Stomach (tissue), 19 donors: ENCODE measurements at places on chromosomes 3 and 15.

DNA sequence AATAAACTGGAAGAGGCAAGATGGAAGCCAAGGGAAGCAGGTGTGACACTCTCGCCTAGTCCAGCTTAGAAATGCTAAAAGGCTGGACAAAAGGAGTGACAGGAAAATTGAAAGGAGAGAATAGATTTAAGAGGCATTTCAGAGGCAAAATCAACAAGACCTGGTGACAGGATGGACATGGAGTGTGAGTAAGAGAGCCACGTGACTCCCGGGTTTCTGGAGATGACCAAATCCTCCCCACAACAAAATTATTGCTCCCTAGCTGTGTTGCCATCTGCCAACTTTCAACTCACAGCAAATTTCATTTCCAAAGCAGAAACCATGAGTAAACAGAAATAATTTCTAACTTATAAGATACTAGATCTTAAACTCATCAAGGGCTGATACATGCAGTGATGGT, 52.6 kb downstream of the MTHFS start:
- DNase-seq, result no peak

DNA sequence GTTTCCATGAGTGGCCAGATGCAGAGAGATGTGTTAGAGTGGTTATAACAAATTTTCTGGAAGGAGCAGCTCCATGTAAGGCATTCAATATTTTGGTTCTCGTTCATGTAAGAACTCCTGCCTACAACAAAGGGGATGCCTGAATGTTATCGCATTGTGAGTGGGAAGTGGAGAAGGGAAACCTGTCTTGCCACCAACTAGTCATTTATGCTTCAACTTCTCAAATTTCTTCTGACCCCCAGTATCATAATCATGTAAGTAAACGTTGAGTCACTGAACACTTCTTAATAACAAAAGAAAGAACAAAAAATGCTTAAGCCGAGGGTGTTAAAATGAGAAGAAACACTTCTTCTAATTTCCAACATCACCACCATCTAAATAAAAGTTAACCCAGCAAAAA, 62.0 kb upstream of the MRPL3 start:
- no peak for DNase-seq

GRCh38 chr3:170012683-170013400, 25.0 kb upstream of the GPR160 start:
- no peak for DNase-seq

DNA sequence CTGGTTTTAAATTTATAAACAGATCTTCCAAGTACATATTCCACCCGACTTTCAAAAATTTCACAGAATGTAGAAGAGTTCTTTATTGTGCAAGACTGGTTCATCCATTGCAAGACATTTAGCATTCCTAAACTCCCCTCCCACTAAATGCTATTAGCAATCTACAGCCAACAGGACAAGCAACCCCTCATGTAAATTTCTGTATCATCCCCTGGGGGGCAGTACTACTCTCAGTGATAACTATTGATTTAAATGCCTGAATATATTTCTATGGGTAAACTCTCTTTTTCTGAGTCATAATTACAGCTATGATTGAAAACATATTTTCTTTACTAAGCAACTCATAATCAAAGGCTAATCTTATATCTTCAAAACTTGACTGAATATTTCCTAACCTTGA, 10.7 kb upstream of the SLC15A2 start:
- peak; percentile 12 for DNase-seq

DNA sequence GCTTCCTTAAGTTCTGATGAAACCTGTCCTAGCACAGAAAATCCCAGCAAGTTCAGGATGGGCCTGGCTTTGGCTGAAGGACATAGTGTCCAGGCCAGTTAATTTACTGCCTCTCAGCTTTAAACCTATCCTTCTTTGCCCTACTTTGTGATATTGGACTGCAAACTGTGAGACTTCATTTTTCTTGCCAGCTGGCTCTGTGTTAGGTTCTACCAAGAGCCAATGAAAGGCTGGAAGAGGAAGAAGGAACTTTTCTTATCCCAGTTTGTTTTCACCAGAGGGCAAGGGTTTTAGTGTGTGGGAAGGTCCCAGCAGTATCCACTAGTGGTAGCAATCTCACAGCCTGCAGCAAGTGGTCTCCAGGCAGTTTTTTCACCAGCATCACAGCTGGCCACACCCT, 18.2 kb downstream of the DCUN1D1 start:
- DNase-seq, result no peak

DNA sequence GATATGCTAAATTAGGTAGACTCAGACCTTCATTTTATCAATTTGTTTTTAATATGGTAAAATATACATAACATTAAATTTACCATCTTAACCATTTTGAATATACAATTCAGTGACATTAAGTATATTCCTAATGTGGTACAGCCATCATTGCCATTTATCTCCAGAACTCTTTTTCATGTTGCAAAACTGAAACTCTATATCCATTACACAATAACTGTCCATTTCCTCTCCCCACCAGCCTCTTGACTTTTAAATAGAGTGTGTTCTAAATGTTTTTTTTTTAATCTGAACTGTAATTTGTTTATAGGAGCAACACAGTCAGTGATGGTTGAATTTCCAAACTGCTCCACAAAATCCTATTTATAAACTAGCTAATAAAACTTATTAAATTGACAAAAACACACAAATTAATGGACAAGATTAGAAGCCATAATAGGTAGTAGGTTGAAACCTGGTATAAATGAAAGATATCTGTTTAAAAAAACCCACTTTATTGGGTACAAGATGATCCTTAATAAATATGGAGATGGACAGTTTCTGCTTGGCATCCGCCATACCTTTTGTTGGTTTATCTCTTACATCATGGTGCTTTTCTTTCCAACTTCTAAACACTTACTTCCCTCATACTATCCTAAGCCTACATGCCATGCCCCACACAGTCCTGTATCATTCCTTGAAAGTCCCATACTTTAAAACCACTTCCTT, 142.4 kb downstream of the ZPLD1 start:
- DNase-seq, result no peak

GRCh38 chr3:71504250-71505036, 79.1 kb downstream of the FOXP1 start:
- no peak for DNase-seq

DNA sequence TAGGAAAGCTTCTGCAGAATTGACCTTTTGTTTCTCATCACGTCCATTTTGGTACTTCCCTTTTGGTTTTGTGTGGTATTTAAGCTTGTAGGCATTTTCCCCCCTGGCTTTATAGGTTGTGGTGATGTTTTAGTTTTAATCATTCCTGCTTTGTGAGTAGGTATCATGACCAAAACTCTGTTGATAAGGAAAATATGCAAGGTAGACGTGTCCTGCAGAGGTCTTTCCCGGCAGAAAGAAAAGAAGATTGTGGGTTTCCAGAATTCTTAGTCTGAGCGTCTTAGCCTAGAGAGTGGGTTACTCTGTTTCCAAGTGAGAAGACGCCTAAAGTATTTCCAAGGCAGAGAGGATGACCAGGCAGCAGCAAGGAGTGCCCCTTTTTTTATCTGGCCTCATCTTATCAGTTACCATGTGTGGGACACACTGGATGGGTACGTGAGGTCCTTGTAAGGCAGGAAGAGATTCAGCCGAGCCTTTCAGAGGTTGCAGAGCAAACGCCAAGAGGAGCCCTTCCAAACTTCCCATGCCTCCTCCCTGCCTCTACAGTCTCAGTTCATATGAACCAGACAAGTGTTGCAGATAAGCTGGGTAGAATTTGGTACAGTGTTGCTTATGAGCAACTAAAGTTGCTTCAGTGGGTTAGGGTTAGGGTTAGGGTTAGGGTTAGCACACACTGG, 58.8 kb downstream of the ARNT2 start:
- DNase-seq, result no peak

- DNase-seq, result peak; percentile 22
Observed at GRCh38 chr15:40239693-40240618, 1.1 kb downstream of the PAK6 start.

DNA sequence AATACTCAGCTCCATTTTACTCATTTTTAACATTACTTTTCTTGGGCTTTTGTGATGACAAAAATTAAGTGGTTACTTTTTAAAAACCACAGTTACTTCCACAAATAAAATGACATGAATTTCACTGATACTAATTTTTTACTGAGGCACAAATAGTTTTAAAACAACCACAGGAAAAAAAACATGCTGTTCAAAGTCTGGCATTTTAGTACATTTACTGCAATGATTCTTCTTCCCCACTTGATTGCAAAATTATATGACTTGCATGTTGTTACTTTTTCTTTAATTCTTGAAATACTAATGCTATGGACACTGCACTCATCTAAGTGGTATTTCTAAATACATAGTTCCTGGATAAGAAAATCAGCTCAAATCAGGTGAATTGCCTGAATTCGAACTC, 24.8 kb upstream of the SLMAP start:
- no peak for DNase-seq

DNA sequence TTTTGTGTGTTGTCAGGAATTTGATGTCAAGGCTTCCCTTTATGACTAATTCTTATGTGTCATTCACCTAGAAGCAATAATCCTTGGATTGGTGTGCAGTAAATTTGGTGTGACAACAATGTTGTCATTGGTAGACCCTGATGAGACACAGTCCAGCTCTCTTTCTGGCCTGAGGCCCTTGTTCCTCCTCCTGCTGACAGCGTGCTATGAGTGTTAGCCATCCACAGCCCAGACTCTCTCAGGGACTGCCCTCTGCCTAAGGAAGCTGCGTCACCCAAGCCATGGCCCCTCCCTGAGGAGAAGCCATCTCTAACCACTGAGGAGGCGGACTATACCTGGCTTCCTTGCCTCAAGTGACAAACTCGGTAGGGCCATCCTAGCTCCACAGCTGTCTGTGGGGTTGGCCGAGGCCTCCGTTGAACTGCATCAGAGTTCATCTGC, 13.3 kb upstream of the TM4SF1 start:
- DNase-seq, result no peak

DNA sequence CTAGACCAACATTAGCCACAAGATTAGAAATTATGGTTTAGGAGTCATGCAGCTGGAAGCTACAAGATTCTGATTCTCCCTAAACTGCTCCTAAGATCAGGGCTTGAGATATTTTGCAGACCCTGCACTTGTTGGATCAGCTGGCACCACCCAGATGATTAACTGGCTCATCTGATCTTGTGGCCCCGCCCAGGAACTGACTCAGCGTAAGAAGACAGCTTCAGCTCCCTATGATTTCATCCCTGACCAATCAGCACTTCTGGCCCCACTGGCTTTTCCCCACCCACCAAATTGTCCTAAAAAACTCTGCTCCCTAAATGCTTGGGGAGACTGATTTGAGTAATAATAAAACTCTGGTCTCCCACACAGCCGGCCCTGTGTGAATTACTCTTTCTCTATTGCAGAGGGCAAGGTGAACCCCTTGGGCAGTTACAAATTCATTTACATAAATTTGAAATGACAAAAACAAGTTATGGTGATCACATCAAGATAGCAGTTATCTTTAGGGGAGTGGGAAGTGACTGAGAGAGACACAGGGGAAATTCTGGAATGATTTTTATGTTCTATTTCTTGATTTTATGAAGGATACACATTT, 76.5 kb downstream of the CD200R1L start:
- no peak for DNase-seq

GRCh38 chr3:98725352-98725751, 37.8 kb upstream of the ST3GAL6 start:
- no peak for DNase-seq

- peak; percentile 44 for DNase-seq
Observed at GRCh38 chr3:15064299-15064834, 748 bp downstream of the MRPS25 start.

DNA sequence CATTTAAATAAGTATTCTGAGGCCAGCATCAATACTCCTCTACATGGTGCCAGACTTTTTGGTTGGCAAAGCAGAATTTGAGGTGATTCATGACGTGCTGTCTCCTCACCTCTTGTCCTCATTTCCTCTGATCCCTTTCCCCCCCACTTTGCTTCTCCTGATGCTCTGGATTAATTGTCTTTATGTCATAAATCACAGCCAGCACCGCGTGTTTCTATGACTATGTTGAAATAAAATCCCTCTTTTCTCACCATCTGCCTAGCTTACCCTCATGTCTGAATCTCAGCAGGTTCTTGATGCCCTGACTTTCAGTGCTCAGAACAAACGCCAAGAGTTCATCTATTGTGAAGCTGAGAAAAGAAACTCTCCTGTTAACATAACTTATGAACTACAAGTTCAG, 19.7 kb upstream of the PTPRG start:
- DNase-seq, result no peak

GRCh38 chr15:37586976-37587375, 347.5 kb upstream of the TMCO5A start:
- DNase-seq, result no peak

DNA sequence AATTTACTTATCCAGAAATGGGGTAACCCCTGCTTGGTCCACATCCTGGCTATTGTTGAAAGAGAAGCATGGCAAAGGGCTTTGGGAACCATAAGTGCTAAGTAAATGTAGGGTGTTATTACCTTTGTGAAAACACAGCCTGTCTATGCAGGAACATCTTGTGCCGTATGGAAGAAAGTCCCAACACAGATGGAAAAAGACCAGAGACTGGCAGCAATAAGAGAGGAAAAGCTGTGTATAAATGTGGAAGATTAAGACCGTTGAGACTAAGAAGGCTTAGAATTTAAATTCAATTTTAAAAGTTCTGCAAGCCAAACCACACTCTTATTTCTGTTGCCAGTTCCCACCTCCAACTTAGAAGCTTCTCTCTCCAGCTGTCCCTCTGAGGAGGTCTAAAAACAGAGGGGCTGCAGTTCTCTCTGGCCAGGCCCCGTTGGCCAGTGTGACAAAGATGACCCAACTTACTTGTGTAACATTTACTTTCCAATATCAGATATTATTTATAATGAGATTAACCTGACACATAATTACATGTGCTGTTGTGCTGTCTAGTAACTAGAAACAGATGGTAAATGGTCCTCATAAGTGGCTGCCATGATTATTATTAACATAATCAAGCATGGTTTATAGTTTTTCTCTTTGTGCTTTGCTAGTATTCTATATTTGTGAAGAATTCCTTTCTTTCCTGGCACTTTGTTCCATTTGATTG, 7.0 kb downstream of the MINDY4B start:
- no peak for DNase-seq

DNA sequence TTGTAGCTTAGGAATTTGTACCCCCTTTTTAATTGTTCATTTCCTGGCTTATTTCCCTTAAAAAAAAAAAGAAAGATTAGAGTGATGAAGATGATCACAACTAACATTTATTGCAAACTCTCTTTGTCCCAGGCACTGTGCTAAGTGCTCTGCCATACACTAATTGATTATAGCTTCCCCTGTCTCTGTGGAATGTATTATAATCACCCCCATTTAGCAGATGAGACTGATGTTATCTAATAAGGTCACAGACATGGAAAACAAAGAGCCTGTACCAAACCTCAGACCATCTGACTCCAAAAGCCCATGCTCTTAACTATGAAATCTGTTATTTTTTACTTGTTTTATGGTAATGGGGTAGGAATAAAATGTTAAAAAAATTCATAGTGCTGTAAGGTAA, 53.1 kb downstream of the TRAK1 start:
- no peak for DNase-seq

DNA sequence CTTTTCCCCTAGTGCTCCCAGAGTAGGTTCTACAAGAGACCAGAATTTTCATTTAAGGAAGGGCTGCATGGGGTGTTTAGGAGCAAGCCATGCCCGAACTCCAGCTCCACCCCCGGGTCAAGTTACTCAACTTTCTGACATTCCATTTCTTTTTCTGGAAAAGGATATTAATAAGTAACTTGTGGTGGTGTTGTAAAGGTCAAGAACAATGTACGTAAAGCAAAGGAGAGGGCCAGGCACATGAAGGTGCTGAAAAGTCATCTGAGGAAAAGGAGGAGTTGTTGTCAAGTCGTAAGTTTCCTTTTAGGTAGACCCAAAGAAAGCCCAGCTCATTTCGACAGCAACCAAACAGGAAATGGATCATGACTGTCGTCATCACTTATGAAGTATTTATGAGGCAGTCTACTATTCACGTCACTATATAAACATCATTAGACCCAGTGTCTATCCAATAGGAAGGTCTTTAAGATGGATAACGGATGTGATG, 319.6 kb upstream of the IL12A start:
- peak; percentile 57 for DNase-seq
